NCI-H1436 treated with DMSO at 0.1 percent for 48 hours (cell line): ENCODE measurements at places on chromosomes 2 and 18.

DNA sequence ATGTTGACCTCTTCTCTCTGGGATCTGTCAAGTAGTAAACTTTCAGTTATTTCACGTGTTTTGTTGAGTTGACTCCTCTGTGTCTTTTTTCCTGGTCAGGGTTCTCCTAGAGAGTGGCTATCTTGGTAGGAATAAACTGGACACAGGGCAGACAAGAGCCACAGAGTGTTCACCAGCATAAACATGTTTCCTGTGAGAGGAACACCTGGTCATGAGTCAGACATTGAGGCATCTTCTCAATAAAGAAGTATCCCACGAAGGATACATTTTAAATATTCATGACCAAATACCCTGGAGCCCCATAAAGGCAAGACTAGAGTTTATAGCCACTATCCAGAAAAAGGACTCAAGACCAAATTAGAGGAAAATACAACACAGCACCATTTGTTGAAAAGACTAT is 269.7 kb upstream of the ZNF521 start:
- no peak for DNase-seq

DNA sequence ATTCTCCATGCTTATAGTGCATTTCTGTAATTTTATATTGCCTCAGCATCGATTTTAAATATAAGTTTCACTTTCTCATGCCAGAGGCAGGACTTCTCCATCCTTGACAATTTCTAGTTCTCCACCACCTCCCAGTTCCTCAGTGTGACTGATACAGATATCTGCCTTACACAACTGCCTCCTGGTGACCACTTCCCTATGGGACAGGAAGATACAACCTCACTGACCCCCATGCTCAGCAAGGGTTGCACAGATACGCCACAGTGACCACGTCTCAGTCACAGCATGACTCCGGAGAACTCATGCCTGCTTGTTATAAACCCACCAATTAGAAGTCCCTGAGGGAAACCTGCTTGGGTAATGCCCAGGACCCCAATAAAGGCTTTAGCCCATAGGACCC is 284.0 kb upstream of the MC4R start:
- DNase-seq: no peak

GRCh38 chr2:107064750-107065149 is 178.8 kb upstream of the ST6GAL2 start:
- DNase-seq: no peak

DNA sequence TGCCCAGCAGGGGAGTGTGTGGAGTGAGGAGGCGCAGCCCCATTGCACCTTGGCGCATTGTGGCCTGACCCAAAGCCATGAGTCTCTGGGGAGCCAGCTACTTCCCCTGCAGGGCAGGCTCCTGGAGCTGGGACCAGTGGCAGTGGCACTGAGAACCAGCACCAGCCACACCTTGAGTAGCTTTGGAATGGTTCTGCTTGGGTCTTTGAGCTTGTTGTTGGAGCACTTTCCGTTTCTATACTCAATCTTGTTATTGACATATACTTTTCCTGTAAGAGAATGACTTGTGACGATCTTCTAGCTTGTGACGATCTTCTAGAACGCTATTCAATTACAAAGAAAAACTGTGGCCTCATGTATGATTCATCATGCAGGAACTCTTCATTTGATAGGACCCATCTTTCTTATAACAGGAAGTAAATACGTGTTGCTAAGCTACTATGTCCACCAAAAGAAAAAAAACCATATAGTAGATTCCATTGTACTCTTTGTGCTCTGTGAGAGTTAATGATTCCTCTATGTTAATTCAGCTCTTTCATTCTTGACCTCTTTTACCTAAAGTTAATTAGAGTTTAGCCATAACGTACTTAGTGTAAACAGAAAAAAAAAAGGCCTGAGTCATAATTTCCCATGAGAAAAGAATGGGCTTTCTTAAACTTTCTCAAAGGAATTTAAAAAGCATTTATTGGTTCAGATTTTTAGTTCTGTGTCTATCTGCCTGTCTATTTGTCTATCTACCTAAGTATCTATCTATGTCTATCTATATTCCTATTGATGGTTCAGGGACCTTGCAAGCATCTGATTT is 113.1 kb downstream of the GATA6 start:
- no peak for DNase-seq

- no peak for DNase-seq
Observed at GRCh38 chr2:152240559-152241231, 65.1 kb upstream of the STAM2 start.

DNA sequence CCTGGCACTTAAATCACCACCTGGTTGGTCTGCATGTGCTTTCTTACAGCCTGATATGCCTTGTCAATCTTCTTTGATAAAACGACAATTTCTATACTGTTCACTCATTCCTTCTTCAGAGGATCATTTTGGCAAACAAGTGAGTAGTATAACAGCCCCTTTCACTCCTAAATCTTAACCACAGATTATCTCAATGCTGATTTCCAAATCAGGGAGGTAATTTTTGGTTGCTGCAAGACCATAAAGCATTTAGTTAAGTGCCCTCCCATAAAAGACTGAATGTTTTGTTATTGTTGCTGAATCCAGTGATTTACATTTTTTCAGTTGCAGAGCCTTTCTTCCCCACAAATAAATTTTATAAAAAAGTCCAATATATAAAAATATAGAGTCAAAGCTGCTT is 129.2 kb upstream of the CYP26B1 start:
- no peak for DNase-seq

DNA sequence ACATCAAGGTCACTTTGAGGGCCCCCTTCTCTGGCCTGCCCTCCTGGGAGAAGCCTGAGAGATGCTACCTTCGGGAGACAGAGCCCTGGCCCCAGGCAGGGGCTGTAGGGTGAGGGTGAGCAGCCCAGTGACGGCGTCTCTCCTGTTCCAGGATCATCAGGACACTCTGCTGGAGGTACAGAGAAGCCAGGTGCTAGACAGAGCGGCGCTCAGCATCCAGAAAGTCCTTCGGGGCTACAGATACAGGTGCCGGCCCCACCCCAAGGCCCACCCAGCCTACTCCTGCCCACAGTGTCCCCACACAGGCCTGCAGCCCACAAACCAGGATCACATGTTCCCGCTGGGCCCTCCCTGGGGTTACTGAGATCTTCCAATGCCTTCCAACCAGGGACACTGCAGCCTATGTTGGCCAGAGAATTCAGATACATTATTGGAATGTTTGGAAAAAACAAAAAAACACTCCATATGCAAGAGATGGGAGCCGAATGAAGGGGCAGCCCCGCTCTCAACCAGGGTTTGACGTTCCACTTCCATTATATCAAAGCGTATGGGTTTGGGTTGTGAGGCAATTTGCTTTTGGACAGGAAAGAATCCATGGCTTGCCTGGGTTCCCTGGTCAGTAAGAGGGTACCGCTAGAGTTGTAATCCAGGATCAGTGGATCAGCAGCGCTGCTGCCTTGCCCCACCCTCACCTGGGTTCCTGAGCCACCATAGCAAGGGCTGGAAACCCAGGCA is 49.5 kb upstream of the GPR17 start:
- no peak for DNase-seq

DNA sequence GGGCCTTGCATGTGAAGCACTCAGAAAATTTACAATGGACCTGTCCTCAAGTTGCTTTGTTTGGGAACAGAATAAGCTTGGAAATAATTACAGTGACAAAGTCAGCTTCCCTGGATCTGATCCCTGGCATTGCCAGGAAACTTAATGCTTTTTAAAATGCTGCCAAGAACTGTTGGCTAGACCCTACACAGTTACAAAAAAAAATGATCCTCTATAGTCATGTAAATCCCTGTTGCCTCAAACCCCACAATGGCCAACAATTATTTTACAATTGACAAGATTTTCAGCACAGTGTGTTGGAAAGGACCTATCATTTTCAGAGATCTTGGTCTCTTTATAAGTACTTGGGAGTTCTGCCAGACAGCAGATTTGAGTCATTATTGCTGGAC is 470.4 kb upstream of the ACVR2A start:
- no peak for DNase-seq

GRCh38 chr2:145692971-145693478 is 1173.1 kb upstream of the ZEB2 start:
- DNase-seq: no peak

DNA sequence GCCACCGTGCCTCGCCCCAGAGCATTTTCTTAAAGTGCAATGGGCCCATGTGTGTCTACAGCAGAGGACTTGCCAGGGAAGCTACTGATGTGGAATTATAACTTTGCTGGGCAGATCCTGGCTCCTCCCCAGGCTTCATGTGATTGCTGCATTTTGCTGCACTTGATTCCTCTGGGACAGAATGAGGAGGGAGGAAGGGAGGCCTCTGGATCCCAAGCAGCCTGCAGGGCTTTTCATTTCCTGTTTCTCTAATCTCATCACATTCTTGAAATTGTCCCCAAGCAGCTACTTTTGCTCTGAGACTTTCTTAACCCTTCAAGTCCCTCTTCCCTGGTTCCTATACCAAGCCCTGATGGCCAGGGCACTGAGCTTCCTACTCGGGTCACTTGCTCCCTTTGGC is 134.4 kb upstream of the SEC11C start:
- DNase-seq: no peak

GRCh38 chr2:68108120-68108519 is 45.3 kb upstream of the C1D start:
- DNase-seq: no peak

DNA sequence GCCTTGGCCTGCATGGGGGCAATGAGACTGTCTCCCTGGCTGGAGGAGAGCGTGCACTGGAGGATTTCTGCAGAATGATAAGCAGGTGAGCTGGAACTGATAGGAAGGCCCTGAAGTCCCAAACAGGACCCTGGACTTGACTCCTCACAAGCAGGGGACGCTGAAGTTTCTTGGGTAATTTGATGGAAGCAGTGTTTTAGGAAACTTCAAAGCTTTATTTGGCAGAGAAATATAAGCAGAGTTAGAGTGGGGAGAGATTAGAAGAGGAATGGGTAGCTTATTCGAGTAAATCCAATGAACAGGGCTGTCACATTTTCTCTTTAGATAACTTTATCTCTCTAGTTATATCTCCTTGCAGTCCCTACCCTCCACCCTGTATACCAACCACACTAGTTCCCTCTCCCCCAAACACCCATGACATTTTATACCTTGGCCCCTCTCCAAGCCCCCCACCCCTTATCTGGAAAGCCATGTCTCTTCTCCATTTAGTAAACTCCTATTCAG is 73.6 kb upstream of the IGFBP5 start:
- DNase-seq: no peak

GRCh38 chr2:167626301-167626700 is 621.1 kb downstream of the STK39 start:
- DNase-seq: no peak

- DNase-seq: no peak
Observed at GRCh38 chr2:195470622-195471021, 186.4 kb upstream of the SLC39A10 start.

DNA sequence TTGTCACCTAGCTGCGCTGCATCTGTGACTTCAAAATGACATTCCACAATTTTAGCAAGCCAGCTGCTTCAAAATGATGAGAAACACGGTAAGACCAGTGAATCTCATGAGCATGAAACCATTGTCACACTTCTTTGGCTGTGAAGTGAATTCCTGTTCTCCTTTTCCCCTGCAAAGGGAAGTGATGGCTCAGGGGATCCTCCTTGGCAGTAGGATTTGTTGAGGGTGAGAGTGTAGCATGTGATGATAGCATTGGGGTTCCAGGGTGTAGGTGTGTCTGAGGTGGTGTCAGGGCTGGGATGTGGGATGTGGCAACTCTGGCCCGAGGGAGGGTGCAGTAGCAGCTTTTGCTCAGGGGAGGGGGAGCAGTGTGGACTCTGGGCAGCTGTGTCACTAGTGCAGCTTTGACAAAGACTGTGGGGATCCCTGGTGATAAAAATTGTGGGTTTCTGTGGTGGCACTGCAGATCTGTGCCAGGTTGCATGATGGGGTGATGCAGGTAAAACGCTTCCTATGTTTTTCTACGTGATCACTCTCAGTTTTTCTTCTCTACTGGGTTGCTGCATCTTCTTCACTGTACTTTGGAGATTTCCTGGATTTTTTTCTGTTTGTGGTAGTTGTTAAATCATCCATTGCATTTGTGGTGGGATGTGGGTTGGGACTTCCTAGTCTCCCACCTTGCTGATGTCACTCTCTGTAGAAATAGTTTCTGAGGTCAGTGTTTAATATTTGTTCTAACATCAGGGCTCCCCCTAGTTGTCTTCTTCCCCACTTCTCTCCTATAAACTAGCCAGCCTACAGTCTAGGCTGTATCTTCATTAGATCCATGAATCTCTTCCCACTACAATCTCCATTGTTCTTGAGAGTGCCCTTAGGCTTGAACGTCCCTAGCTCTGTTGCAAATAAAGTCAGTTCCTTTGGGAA is 107.0 kb downstream of the ACTR3 start:
- no peak for DNase-seq

DNA sequence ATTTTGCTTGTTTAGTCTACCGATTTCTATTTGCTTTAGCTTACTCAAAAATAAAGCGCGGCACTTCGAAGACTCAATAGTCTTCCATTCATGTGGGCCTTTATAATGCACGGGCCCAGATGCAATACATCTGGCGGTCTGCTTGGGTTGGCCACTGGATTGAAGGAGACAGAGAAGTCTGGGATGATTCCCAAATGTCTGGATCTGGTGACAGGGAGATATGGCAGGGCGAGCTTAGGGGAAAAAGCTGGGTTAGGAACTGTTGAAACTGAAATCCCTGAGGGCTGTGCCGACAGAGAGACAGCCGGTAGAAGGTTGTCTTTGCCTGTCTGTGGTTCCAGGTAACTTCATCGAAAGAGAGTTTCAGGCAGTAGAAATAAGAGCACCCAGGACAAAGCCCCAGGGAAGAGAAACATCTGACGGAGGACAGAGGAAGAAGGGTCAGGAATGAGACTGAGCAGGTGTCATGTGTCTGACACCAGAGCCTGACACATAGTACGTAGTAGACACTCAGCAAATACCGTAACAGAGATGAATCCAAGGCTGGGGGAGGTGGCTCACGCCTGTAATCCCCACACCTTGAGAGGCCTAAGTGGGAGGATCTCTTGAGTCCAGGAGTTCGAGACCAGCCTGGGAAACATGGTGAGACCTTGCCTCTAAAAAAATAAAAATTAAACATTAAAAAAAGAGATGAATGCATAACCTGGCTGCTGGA is 13.6 kb downstream of the CLUL1 start:
- no peak for DNase-seq
